ENCODE measurements at places on chromosomes 1 and 21.

- DNase-seq, result peak; percentile 53
Observed at GRCh38 chr1:178092878-178093493, 918 bp upstream of the RASAL2 start.

- DNase-seq, result no peak
Observed at GRCh38 chr1:205746757-205747412, 3.1 kb downstream of the NUCKS1 start.

DNA sequence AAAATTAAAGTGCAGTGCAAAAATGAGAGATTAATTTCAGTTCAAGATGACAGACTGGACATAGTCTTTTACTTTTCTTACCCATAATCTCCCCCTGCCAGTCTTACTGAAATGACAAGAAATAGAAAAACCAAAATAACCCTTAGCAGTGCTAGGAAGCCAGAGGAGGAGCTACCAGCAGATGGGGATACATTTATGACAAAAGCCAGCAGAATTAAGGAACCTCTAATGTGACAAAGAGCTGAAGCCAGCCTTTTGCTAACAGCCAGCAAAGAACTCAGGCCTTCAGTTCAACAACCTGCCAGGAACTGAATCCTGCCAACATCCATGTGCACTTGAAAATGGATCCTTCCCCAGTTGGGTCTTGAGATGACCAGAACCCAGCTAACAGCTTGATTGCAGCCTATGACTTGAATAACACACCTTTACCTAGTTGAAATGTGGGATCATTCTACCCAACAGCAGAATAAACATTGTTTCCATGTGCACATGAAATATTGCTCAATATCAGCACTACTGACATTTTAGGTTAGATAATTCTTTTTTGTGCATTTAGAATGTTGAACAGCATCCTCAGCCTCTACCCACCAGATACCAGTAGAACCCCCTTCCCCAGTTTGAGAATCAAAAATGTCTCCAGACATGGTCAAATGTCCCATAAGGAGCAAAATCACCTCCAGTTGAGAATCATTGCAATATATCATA lies 7.9 kb upstream of the TRAF5 start:
- no peak for DNase-seq

GRCh38 chr1:215005078-215005477 lies 77.5 kb upstream of the KCNK2 start:
- DNase-seq, result no peak

- DNase-seq, result no peak
Observed at GRCh38 chr1:160971618-160972056, 17.0 kb upstream of the ITLN2 start.

DNA sequence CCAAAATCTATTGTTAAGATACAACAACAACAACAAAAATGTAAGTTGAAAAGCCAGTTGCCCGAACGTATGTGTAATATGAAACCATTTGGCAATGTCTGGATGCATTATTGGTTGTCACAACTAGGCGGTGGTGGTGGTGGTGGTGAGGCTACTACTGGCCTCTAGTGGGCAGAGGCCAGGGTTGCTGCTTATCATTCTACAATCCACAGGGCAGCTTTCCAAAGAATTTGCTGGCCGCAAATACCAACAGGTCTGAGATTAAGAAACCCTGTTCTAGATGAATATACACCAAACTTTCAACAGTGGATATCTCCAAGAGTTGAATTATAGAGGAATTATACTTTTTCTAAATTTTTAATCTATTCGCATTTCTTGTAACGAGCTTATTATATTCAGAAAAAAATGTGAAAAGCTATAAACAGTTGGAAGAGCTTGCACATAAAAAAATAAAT lies 26.8 kb upstream of the ZNF697 start:
- no peak for DNase-seq

DNA sequence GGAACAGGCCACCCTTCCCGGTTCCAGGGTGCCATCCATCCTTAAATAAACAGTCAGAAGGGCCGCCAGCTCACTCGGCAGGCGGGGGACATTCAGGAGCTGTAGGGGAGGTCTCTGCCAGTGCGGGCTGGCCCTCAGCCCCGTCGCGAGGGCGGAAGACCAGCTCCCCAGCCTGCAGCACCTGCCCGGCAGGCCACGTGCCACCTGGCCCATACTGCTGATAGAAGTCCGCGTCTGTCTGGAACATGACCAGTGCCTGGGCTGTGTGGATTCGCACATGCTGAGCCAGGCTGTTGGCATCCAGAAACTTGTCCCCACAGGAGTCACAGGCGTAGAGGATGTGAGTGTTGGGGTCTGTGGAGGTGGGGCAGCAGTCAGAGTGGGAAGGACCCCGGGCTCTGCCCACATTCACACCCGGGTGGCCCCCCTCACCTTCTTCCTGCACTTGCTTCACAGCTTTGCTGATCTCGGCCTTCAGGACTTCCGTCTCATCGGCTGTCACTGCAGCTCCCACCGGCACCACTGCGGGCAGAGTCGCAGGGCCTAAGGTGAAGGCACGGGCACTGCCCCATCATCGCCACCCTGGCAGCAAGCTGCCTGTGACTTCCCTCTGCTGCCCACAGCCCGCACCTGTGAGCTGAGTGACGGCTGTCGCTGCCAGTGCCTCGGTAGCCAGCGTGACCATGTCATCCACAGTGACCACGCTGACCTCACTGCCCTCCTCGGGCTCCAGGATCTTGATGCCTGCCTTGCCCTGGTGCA lies 33.8 kb downstream of the ZBTB17 start:
- DNase-seq, result no peak

GRCh38 chr1:201026836-201027235 lies 3.3 kb upstream of the KIF21B start:
- DNase-seq, result no peak

- no peak for DNase-seq
Observed at GRCh38 chr1:193569096-193569982, 382.9 kb upstream of the B3GALT2 start.

GRCh38 chr1:192573499-192573898 lies 2.1 kb upstream of the RGS1 start:
- DNase-seq, result no peak

GRCh38 chr1:78113156-78113916 lies 67.6 kb downstream of the GIPC2 start:
- DNase-seq, result no peak

DNA sequence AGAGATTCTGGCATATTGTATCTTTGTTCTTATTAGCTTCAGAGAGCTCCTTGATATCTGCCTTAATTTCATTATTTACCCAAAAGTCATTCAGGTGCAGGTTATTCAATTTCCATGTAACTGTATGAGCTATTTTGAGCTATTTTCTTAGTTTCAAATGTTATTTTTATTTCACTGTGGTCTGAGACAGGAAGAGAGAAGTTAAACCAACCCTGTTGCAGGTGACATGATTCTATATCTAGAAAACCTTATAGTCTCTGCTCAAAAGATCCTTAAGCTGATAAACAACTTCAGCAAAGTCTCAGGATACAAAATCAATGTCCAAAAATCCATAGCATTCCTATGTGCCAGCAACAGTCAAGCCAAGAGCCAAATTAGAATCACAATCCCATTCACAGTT lies 1644.0 kb upstream of the B3GALT2 start:
- DNase-seq, result no peak

DNA sequence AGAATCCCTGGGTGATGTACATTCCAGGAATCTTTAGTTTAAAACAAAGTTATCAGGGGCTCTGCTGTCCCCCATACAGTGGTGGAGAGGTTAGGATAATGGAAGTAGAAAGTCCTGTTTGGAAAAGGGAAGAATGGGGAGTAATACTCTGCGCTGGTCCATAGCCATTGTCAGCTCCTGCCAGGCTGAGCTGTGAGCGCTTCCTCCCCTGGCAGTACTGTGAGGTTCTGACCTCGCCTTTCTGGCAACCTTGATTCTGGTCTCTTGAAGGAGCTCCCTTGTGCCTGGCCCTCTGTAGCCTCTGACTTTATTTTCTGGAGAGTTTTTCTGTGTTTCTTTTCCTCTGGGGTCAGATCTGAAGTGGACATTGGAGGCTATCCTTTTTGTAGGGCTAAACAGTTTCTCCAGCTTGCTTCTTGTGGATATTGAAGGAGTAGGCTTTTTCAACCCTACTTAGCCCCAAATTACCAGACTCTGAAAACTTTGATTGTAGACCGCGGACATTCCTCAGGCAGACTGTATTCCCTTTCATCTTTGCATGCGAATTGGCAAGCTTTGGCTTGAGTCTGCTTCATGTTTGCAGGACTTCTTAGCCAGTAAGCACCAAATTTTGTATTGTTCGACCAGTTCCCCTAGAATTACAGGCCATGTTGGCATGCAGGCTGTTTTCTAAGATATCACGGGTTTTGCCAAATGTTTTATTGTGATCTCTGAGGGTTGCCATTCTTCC lies 13.8 kb downstream of the UBE4B start:
- DNase-seq, result no peak

GRCh38 chr1:93346421-93346993 lies 800 bp downstream of the DR1 start:
- DNase-seq, result no peak

- DNase-seq, result no peak
Observed at GRCh38 chr1:95252422-95252821, 18.4 kb downstream of the RWDD3 start.

DNA sequence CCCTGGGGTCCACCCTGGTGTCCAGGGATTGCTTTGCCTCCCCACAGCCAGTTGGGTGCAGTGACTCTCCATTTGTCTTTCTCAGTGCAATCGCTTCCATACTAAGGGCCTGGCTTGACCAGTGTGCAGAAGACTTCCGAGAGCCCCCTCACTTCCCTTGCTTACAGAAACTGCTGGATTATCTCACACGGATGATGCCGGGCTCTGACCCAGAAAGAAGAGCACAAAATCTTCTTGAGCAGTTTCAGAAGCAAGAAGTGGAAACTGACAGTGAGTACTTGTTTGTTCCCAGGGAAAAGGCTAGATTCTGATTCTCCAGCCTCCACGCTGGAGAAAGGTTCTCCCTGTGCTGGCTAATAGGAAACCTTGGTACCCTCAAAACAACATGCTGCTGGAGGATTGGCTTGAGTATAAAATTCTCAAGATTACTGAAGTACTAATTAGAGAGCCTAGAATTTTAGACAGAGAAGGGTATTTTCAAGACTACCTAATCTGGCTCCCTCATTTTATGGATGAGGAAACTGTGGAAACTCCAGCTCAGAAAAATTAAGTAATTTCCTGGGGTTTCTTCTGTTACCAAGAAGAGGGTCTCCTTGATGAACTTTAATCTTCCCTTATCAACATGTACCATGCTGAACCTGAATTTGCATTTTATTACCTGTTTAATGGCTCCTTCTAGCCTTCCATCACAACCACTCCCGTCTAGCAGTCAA lies 75.8 kb downstream of the RGL1 start:
- no peak for DNase-seq

GRCh38 chr1:184101571-184101970 lies 50.0 kb downstream of the TSEN15 start:
- no peak for DNase-seq

DNA sequence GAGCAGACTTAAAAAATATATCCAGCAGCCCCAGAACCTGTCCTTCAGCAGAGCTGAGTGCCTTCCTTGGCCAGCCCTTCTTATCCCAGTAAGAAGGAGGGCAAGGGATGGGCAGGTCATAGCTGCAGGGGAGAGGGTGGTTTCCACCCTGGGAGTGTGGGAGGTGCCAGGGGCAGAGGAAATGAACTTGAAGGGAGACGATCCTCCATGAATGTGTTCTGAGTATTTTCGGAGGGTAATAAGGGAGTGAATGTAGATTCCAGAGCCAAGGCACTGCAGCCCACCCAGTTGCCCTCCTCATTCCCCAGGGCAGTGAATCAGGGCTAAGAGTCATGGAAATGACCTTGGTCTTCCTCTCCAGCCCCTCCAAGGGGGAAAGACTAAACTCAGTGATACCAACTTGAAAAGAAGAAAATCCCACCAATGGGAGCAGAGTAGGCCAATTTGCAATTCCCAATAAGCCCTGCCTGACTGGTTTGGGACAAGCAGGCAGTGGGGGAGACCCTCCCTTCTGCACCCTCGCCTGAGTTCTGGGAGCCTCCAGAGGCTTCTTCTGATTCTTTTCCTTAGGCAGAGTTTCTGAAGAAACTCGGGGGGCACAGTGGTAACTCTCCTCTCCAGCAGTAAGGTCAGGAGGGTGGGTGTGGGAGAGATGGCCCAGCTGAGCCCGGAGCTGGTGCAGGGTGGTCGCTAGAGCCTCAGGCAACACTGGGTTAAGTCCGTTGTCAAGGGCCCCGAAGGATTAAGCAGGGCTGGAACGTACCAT lies 4.2 kb downstream of the MYOG start:
- no peak for DNase-seq

- DNase-seq, result peak; percentile 8
Observed at GRCh38 chr21:34582506-34583150, 32.3 kb downstream of the RCAN1 start.

GRCh38 chr1:210726621-210727020 lies 397.9 kb downstream of the HHAT start:
- peak; percentile 81 for DNase-seq

GRCh38 chr1:228012555-228012954 lies 5.8 kb downstream of the WNT3A start:
- DNase-seq, result no peak

GRCh38 chr1:44113095-44113609 lies 5.5 kb upstream of the KLF17 start:
- no peak for DNase-seq

DNA sequence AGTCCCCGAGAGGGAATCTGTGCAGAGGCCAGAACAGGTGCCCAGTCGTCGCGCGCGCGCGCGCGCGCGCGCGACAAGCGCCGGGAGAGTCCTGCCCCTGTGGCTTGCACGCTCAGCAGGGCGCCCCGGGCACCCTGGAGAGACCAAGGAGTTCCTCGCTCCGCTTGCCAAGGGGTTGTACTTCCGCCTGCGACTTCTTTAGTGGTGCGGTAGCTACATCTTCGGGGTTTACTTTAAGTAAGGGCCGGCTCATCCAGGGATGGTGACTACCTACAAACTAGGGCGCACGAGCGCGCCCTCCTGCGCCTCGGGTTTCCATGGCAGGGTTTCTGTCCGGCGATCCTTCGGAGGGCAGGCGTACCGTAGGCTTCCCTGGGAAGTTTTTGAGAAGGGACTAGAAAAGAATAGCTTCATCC lies 1.4 kb downstream of the LHX4 start:
- DNase-seq, result peak; percentile 41

- no peak for DNase-seq
Observed at GRCh38 chr21:27346041-27346448, 379.2 kb upstream of the ADAMTS5 start.

DNA sequence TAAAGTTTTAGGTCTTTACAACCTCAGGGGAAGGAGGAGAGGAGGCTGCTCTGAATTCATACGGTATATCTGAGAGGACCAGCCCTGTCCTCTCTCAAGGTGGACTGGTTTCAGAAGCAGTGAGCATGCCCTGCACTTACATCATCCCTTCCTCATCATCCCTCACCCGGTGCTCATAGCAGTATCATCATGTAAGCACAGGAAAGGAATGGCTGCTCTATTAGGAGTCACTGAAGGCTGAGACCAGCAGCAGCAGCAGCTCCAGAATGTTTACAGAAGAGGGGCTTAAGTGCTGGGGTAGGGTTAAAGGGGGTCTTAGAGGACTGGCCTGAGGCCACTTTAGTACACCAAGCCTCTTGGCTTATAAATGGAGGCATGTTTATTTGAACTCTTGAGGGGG lies 185.9 kb downstream of the AK5 start:
- DNase-seq, result no peak

GRCh38 chr1:88463401-88463985 lies 220.6 kb upstream of the PKN2 start:
- DNase-seq, result no peak

- DNase-seq, result no peak
Observed at GRCh38 chr1:53549287-53549686, 90.1 kb downstream of the DMRTB1 start.

- DNase-seq, result no peak
Observed at GRCh38 chr1:28441674-28442073, 64.2 kb upstream of the RCC1 start.

GRCh38 chr1:92577261-92577895 lies 90.7 kb upstream of the GFI1 start:
- no peak for DNase-seq

- peak; percentile 3 for DNase-seq
Observed at GRCh38 chr1:182484531-182485257, 34.7 kb downstream of the RGSL1 start.

Measured in nephron progenitor cell (in vitro differentiated cells).